Tibial nerve (tissue), 4 donors: ENCODE measurements at places on chromosomes 1 and 21.

GRCh38 chr1:119366424-119366823, 2.2 kb upstream of the HAO2 start:
- no peak for DNase-seq

- DNase-seq = no peak
Measured at GRCh38 chr1:47576758-47577115, 138.9 kb downstream of the FOXD2 start.

GRCh38 chr1:226987623-226988333, 47.7 kb downstream of the COQ8A start:
- DNase-seq = no peak

DNA sequence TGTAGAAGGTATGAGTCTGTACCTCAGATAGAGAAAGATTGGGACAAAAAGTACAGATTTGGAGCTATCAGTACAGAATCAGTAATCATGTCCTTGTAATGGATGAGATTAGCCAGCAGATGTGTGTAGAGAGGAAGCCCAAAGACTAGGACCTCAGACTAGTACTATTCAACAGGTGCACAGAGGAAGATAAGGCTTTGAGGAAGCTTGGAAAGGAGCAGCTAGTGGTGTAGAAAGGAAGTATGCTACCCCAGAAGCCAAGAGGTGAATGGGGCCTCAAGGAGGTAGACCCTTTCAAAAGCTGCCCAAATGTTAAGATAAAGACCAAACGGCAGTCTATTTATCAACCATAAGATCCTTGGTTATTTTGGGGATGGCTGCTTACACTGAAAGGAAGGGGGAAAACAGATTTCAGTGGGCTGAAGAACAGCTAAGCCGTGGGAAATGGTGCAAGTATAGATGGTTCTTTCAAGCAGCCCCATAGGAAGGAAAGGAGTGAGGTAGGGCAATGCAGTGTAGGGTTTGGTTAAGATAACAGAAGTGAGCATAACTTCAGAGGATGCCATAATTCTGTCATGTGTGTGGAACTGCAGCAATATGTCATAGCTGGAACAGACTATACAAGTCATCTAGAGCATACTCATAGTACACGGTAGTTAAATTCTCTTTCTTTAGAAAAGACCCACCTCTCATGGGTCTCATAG, 221.7 kb downstream of the HHIPL2 start:
- DNase-seq = no peak
